ENCODE measurements at places on chromosomes 12 and 14.

GRCh38 chr12:27981874-27982273 is 9.3 kb upstream of the PTHLH start:
- no peak for DNase-seq

GRCh38 chr14:34711796-34712712 is 2.3 kb downstream of the CFL2 start:
- DNase-seq: no peak

- DNase-seq: peak; percentile 33
Observed at GRCh38 chr12:131510431-131510830, 200.5 kb upstream of the SFSWAP start.

DNA sequence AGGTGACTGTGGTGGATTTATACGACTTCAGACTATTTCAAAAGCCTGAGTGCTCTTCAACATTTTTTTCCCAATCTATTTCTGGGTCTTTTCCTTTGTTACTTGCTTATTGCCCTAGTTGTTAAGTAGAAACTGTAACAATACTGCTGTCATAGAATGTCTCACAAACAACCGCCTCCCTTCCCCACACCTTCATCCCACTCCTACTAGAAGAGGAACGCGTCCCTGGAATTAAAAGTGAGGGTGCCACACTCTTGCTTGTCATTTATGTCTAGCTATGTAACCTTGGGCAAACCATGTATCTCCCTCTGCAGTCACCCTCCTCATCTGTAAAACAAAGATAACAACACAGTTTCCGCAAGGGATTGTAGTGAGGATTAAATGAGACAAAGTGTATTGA is 8.6 kb downstream of the BRAP start:
- DNase-seq: no peak

GRCh38 chr12:6231359-6232268 is 31.4 kb downstream of the CD9 start:
- DNase-seq: no peak

GRCh38 chr14:103854017-103854808 is 6.8 kb upstream of the PPP1R13B start:
- no peak for DNase-seq
